NCI-H1105 treated with DMSO at 0.1 percent for 48 hours (cell line): ENCODE measurements at places on chromosomes 7 and 10.

- DNase-seq = no peak
These were observed 44.8 kb downstream of the PALS2 start for GRCh38 chr7:24617957-24618616.

- peak; percentile 10 for DNase-seq
These were observed 247.0 kb downstream of the SORCS1 start for GRCh38 chr10:106917452-106918055.

DNA sequence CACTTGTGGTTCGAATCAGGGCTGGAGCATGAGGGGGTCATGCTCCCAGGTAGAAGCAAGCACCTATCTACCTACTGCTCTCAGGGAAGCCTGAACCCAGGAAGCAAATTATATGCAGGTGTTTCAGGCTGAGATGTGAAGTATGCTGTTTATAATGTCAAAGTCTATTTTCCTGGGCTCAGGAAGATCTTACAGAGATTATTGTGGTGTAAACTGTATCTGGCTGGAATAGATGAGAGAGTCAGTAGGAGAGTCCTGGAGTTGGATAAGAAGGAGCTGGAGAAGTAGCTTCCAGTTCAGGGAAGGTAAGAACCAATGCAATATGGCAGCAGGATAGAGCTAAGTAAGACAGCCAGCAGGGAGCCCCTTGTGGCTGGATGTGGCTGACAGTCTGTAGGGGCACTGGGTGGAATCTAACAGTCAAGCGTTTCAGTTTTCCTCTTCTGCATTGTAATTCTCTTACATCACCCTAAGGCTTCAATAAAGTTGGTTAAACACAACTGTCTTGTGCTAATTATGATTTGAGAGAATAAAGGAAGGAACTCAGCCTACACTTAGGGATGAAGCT is 105.9 kb upstream of the EEPD1 start:
- DNase-seq = no peak

DNA sequence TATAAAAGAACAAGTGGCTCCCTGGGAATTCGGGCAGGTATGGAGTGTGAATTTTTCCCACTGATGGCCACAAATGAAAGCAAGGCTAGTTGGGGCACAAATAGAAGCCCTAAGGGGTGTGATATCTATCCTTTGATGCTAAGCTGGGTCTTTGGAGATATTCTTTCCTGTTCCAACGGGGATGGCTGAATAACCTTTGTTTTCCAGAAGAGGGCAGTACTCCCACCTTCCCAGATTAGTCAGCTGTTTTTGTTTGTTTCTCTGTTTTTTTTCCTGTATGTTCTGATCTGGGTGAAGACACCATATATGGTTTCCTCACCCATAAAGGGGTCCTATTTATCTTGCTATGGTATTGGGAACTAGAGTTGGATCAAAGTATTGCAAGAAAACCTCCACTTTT is 947.7 kb upstream of the SORCS1 start:
- DNase-seq = no peak

- no peak for DNase-seq
These were observed 21.5 kb upstream of the TMEM213 start for GRCh38 chr7:138776166-138776833.

DNA sequence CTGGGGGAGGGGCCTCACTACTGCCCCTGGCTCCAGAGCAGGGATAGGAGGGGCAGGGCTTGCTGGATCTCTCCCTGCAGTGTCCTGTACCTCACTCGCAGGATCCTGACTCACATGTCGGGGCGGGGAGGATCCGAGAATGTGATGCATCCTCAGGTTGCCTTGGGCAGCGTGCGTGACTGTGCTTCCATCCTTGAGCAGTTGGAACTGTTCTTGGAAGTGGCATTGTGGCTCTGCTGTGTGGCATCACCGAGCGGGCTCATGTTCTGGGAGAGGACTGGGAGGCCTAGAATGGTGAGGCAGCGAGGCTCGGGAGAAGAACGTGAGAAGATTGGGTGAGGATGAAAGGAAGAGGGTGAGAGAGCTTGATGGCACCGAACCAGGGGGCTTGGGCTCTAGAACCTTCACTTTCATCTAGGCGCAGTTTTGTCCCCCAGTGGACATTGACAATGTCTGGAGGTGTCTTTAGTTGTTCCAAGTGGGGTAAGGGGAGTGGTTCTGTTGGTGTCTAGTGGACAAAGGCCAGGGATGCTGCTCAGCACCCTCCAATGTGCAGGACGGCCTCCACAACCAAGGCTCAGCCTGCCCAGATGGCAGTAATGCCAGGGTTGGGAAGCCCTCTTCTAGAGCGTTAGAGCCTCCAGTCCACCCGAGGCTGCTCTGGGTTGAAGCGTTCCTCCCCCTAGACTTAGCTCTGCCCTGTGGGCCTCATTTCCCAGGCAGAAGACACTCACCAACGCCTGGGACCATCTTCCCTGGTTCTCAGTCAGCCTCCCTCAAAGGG is 8.4 kb downstream of the RARRES2 start:
- no peak for DNase-seq

GRCh38 chr7:26200038-26200443 is 505 bp downstream of the HNRNPA2B1 start:
- peak; percentile 71 for DNase-seq

DNA sequence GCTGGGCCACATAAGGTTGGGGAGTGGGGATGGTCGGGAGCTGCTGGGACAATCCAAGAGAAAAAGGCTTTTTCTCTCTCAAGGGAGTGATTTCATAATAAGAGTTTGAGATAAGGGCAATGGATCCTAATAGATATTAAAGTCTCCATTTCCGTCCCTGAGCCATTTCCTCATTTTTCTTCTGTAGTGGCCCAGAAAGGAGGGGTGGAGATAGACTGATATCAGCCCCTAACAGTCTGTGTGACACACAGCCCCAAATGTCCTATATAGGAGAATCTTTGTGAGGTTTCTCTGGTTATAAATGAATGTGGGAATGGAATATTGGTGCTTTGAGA is 35.2 kb downstream of the PRSS2 start:
- no peak for DNase-seq
